ENCODE measurements at places on chromosomes 7 and 10.

GRCh38 chr10:105113666-105114065 lies 472.6 kb downstream of the SORCS3 start:
- no peak for DNase-seq

DNA sequence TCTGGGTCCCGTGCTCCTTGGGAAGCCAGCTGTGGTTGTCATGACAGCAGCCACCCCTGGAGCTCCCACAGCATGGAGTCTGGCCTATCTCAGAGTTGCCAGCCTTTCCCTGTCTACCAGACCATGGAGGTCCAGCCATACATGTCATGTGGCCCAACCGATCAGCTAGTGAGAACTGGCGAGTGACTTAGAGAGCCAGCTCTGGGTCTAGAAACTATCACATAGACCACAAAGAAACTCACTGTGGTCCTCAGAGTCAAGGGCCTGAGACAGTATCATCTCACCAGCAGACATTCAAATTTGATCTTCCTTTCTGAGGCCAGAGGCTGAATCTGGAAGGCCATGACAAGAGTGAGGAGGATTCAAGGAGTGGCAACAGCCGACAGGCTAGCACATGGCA lies 223.3 kb upstream of the GPR26 start:
- no peak for DNase-seq

DNA sequence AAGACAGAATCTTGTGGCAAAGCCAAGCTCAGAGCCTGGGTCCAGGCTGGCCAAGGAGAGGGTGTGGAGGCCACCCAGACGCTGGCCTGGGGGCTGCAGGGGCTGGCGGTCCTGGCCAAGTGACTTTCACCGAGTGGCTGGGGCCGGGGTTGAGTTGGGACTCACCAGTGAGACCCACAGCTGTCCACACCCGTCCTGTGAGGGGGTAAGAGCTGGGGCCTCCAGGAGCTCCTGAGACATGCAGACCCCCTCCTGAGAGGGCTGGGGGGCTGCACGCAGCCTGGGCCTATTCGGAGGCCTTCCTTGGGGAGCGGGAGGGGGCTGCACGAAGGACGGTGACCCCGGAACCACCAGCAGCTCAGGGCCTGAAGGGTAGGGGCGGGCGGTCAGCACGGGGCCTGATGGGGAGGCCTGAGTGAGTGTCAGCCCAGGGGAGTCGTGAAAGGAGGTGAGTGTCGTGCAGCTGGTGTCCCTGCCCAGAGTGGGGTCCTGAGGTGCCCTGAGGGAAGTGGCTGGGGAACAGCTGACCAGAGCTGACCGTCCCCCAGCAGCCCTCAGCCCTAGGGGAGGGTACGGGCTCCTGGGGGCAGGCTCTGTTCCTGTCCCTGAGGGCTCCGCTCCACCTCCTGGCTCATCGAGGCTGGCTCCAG lies 100.9 kb downstream of the FOXL3 start:
- no peak for DNase-seq

DNA sequence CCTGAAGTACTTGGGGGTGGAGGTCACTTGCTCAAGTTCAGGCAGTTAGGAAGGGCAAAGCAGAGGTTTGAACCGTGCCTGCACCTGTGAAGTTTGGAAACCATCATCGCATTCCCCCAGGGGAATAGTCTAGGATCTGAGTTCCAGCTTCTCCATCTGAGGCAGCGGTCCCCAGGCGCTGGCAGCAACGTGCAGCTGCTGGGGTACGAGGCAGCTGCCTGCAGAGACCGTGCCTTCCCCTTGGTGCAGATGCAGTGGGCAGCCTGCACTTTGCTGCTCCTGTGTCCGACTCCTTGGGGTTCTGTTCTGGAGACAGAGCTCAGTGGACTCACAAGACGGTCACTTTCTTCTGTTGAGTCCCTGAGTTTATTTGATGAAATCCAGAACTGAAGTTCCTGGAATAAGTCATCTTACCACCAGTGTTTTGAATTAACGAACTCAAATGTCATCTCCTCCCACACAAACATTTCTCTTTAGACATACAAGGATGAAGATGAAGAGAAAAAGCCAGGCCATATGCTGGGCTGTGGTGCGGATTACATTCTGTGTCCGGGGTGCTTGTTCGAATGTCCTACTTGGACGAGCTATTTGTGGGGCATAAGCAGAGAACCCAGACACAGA lies 19.9 kb upstream of the GIMAP8 start:
- DNase-seq: no peak

DNA sequence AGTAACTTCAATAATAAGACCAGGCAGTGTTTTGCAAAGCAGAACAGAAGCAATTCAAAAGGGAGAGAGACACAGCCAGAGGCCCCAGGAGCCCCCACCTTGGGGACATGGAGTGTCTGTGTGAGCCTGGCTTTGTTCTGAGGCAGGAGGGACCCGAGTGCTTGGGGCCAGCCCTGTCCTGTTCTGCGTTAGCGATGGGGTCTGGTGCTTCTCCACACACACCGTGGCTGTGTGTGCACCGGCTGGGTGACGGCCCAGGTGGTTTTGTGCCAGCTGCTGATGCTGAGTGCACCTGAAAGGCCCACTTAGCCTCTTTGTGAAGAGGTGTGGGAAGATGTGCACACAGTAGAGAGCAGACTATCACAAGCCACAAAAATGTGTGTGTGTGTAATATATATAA lies 468.9 kb downstream of the DNAJB6 start:
- no peak for DNase-seq

- DNase-seq: no peak
These were observed 9.3 kb upstream of the COBL start for GRCh38 chr7:51325908-51326307.

- DNase-seq: no peak
These were observed 46.4 kb downstream of the ANK3 start for GRCh38 chr10:60343254-60343653.

GRCh38 chr10:130717083-130717482 lies 580.9 kb downstream of the GLRX3 start:
- DNase-seq: no peak

DNA sequence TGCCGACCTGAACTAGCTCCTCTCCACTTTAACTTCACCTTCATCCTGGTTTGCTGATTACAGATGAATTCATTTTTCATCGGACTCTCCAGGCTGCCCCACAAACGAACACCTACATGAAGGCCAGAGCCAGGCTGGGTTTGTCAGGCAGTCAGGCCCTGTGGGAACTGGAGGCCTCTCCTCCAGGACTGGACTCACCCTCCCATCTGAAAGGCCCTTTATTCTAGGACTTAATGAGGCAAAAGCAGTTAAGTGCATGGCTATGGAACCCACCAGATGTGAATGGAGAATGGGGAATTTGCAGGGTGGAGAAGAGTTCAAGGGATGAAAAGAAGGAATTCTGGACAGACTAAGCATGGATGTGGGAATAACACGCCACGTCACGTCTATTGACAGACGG lies 170.8 kb downstream of the ARHGAP12 start:
- DNase-seq: no peak

DNA sequence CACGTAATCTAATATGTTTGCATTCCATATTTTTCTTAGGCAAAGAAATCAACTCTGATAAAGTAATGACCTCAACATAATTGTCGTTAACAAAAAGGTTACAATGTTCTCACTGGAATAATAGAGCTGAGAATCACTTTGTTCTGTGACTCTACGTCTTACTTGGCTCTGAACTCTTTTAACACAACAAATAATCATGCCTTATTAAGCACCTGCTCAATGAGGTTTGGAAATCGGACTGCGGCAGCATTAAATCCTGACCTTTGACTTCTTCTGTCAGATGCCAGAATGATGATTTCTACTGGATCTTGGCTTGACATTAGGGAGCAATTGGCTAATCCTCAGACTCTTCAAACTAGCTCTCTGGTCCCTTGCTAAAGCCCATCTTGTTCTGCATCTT lies 233.6 kb downstream of the SEMA3D start:
- DNase-seq: no peak

Data from stimulated activated CD4-positive, alpha-beta T cell treated with anti-CD3 and anti-CD28 coated beads, Interleukin-4, amount 100 ng/mL, for 48 hours (primary cell).